ENCODE measurements at places on chromosomes 2 and 18.

DNA sequence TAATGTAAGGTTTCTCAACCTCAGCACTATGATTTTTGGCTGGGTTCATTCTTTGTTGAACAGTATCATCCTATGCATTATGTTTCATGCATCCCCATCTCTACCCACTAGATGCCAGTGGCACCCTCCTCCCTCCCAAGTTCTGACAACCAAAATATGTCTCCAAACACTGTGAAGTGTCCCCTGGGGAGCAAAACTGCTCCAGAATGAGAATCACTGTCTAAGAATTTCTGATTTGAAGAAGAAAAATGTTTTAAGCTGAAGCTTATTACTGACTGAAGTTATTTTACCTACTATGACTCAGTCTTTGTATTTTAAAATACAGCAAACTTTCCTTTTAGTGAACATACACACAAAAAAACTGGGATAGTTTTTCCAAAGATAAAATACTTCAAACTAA, 3.4 kb downstream of the THADA start:
- no peak for DNase-seq

GRCh38 chr2:69948963-69949645, 12.3 kb downstream of the ASPRV1 start:
- DNase-seq: no peak

GRCh38 chr2:47485751-47486300, 82.9 kb downstream of the MSH2 start:
- no peak for DNase-seq

DNA sequence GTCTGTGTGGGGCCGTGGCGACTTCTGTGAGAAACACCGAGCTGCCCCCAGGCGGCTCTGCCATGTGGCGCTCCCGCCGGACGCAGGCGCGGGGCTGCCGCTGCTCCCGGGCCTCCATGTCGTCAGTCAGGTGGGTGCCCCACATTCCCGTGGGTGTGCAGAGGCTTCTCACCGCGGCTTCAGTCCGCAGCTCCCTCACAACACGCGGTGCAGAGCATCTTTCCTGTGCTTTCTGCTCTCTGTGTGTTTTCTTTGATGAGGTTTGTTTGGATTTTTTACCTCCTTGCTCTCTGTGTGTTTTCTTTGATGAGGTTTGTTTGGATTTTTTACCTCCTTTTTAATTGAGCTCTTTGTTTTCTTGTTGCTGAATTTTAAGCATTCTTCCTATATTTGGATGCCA, 13.0 kb downstream of the AQP12A start:
- no peak for DNase-seq

DNA sequence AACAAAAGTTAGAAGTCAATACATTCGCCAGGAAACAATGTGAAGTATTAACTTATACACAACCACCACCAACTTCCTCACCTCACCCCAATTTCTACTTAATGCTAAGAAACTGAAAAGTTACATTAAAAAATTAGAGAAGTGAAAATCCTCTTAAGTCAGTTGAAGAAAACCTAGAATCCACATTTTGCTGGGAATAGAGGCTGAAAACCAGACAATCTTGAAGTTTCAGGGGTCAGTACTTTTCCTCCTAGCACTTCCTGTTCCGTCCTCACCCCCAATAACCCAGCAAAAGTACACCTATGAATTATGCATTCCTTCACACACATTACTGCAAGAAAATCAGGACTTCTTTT, 6.3 kb downstream of the YES1 start:
- DNase-seq: no peak

DNA sequence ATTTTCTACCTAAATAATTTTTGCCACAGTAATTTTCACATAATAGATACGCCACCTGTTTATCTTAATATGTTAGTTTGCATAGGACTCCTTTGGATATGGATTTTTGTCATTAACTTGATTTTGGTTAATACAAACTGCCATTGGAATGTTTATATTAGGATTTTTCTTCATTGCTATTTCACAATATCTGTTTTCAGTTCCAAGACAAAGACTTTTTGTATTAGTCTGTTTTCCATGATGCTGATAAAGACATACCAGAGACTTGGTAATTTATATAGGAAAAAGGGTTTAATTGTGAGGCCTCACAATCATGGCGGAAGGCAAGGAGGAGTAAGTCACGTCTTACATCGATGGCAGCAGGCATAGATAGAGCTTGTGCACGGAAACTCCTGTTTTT, 503.1 kb upstream of the TMEFF2 start:
- no peak for DNase-seq

GRCh38 chr2:188383158-188383557, 91.5 kb downstream of the GULP1 start:
- peak; percentile 35 for DNase-seq

GRCh38 chr2:23615216-23616020, 230.4 kb downstream of the KLHL29 start:
- no peak for DNase-seq

DNA sequence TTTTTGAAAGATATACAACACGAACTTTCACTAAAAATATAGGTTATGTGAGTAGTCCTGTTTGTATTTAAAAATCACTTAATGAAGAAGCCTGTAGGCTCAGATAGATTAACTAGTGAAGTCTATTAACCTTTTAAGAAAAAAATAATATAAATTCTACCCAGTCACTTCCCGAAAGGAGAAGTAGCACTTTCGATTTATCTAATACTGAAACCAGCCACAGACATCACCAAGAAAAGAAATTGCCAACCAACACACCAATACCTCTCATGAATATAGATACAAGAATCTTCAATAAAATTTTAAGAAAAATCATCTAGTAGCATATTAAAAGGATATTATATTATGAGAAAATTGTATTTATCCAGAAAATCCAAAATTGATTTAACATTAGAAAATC, 160.5 kb downstream of the GALNT13 start:
- no peak for DNase-seq

GRCh38 chr2:96806468-96807126, 9.5 kb upstream of the CNNM3 start:
- DNase-seq: no peak

DNA sequence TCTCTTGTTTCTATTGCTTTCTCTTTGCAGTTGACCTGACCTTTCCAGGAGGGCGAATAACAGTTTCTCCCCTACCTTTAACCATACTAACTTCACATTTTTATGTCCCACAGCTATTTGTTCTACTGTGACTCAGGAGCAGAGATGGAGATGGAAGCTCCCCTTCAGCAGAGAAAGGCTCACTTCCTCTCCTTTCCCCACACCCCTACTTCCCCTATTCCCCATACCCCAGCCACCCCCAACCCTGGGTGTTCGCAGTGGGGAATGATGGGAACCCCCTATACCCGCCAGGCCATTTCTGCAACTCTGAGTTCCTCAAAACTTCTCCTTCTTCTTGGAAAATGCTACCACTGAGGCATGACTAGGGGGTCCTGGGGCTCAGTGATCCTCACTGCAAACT, 285.4 kb upstream of the MGAT5 start:
- DNase-seq: no peak

GRCh38 chr2:73593680-73594079, 48.5 kb downstream of the NAT8 start:
- no peak for DNase-seq

DNA sequence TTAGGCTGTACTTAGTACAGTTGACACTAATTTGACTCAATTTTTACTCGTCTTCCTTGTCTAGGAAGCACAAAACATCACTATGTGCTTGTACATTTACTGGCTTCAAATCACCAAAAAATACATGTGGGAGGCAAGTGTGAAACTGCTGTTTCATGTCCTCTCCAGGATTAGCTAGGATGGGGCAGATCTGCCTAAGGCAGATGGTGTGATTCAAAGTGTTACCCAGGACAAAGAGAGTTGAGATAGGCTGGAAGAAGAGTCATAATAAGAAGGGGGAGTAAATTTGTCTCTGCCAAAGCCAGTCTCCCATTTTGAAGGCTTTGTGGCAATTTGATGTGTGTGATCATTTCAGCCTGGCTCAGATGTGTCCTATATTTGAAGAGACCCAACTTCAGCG, 821.6 kb upstream of the ZEB2 start:
- no peak for DNase-seq

DNA sequence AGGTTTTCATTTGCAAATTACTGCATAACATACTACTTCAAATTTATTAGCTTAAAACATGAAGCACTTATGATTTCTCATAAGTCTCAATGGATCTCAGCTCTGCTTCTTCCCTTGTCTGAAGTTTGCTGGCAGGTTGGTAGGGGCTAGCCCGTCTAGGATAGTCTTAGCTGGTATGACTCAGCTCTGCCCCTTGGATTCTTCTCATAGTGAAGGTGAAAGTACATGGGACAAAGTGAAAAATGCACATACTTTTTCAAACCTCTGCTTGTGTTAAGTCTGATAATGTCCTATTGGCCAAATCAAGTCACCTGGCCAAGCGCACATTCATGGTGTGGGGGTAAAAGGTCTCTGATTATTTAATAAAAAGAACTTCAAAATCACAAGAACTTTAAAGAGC, 184.8 kb upstream of the VWC2L start:
- no peak for DNase-seq

GRCh38 chr2:176138526-176138922, 9.0 kb downstream of the HOXD8 start:
- no peak for DNase-seq

- no peak for DNase-seq
These were observed 38.3 kb downstream of the GCA start for GRCh38 chr2:162382278-162382677.

- no peak for DNase-seq
These were observed 113.3 kb upstream of the DNMT3A start for GRCh38 chr2:25454824-25455611.

DNA sequence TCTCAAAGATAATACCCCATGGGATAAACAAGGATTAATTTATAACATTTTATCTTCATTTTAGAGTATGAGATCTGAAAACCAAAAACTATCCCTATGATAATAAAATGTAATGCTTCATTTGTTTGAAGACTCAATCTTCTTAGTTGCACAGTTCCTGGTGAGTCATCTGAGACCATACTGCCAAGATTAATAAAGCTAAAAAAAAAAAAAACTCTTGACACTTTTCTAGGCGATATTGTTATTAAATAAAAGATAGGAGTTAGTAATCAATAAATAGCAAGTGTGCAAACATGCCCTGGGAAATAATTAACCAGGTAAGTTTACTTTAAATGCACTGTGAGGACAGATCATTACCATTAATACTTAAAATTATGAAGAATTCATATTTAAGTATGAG, 83.9 kb downstream of the RPE start:
- DNase-seq: peak; percentile 6

DNA sequence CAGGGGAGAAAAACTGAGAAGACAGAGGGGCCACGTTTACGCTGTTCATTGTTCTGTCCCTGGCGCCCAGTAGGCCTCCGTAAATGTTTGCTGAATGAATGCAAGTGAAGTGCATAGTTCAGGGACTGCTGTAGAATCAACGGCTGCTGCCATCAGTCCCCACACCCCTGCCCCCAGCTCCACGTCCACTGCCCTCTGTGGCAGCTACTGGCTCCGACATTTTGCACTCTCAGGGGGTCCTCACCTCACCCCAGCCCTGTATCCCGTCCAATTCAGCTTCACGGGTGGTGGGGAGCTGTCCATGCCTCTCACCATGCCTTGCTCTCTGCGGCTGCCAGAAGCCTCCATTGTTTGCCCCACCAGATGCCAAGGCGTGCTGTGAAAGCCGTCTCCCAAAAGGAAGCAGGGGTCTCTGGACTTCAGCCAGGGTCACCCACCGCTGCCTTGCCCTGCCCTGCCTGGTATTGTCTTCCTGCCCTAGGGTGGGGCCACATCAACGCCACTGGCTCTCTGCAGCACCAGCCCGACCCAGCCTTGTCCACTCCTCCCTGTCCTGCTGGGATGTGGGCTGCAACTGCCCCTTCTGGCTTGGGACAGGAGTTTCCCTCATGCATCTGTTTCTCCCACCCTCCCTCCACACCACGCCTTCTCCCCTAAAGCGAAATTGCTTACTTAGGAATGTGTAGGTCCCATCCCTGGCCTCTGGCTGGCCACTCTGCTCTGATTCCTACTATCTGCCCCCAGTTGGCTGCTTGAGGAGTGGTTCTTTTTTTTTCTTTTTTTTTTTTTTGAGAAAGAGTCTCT, 86.0 kb downstream of the RHOB start:
- peak; percentile 22 for DNase-seq

GRCh38 chr2:105291981-105292380, 37.6 kb downstream of the TGFBRAP1 start:
- DNase-seq: no peak

GRCh38 chr2:138496096-138496651, 5.4 kb upstream of the SPOPL start:
- DNase-seq: no peak

GRCh38 chr18:808502-808901, 3.5 kb downstream of the YES1 start:
- DNase-seq: peak; percentile 70

DNA sequence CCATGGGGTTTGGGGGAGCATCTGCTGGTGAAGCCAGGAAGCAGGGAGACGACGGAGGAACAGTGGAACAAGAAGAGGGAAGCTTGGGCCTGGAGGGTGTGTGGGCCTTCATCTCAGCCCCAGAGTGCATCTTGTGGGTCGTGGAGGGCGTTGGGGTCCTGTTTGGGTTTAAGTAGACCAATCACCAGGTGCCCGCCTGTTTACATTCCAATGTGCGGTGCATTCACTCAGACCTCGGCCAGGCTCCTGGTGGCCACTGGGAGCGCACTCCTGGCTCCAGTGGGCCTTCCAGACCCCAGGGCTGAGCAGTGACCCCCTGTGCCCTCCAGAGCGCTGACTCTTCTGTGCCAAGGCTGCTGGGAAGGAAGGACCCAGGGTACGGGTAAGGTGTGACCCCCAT, 293.7 kb downstream of the NDUFA10 start:
- no peak for DNase-seq

GRCh38 chr18:77111951-77112746, 20.4 kb downstream of the MBP start:
- DNase-seq: no peak

DNA sequence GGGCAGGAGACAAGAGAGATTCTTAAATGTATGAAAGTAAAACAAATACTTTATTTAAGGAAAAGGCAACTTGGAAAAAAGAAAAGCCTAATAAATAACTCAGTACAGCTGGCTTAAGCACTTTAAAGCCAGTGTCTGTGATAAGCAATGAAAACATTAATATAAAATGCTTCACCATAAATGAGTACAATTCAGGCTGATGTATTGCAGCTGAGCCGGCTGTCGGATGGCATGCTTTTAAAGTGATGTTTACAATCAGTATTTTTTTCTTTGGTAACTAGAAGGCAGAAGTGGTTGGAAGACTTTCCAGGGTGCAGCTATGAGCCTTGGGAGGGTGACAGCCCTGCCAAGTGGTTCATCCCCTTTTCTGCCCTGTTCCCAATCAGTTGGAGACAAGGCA, 58.7 kb upstream of the CELF4 start:
- no peak for DNase-seq

GRCh38 chr18:74544898-74545297, 10.6 kb downstream of the CNDP1 start:
- no peak for DNase-seq

DNA sequence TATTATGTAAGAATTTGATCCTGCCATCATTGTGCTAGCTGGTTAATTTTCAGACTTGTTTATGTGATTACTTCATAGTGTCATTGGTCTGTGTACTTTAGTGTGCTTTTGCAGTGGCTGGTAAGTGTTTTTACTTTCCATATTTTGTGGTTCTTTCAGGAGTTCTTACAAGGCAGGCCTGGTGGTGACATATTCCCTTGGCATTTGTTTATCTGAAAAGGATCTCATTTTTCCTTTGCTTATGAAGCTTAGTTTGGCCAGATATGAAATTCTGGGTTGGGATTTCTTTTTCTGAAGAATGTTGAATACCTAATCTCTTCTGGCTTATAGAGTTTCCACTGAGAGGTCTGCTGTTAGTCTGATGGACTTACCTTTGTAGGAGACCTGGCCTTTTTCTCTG, 72.8 kb upstream of the MC4R start:
- DNase-seq: no peak
